AG09309 (cell line): ENCODE measurements at places on chromosomes 3 and 15.

DNA sequence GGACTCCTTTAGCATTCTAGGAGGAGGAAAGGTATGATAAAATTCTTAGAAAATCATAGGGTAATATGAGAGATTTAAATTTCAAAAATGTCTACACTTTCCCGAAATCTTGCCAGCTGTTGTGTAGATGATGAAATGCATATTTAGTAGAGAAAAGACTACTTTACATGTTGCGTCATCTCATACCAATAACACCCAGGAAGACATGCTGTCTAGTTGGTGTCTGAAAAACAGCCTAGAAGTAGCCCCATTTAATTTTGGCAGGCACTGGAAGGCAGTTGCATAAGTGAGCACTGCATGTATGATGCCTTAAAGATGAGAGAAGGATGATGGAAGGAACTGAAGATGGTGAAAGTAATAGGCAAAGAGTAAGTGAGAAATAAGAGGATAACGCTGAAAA is 310.5 kb upstream of the TPM1 start:
- DNase-seq = peak; percentile 33

GRCh38 chr3:186235554-186235953 is 126.5 kb downstream of the DGKG start:
- DNase-seq = no peak

DNA sequence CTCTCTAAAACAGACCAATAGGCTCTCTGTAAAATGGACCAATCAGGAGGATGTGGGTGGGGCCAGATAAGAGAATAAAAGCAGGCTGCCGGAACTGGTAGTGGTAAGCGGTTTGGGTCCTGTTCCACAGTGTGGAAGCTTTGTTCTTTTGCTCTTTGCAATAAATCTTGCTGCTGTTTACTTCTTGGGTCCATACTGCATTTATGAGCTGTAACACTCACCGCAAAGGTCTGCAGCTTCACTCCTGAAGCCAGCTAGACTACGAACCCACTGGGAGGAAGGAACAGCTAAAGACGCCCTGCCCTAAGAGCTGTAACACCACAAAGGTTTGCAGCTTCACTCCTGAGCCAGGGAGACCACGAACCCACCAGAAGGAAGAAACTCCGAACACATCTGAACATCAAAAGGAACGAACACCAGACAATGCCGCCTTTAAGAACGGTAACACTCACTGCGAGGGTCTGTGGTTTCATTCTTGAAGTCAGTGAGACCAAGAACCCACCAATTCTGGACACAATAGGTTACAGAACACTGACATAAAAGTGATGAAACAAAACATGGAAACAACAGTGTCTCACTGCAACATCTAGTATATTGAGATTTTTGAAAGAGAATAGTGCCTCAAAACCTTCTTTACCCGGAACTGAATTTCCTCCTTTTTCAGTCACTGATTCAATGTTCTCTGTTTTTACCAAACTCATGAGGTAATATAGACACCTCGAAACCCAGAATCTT is 28.8 kb upstream of the PLSCR2 start:
- DNase-seq = no peak

GRCh38 chr15:29917600-29918597 is 95.6 kb upstream of the TJP1 start:
- no peak for DNase-seq

- no peak for DNase-seq
Observed at GRCh38 chr3:98406034-98406433, 15.6 kb downstream of the OR5K3 start.

DNA sequence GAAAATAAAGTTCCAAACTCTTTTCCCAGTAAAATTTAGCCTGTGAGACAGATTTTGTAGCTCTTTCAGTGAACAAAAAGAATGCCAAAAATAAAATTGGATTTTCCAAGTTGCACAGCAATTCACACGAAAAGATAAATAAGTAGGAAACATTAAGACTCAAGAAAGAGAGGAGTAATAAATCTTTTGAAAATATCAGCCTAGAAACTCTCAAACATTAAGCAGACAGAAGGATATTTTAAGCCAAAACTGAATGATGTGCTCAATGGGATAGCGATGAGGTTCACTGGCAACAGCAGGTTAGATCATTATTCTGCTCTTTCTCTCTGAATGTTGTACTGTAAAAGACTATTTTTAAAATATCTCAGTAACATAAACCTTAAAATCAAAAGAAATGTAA is 115.0 kb downstream of the STAG1 start:
- no peak for DNase-seq

DNA sequence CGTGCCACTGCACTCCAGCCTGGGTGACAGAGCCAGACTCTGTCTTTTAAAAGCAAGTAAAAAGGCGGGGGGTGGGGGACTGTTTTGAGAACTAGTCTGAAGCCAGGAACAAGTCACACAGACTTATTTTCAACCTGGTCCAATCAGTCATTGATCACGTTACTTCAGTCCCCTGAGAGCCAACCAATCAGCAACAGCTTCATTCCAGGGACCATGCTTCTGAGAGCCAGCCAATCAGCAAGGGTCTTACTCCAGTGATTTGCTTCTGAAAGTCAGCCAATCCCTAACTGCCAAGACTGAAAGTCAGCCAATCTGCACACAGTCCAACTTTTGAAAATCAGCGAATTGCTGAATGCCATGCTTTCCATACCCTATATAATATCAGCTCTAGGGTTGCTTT is 48.6 kb upstream of the C15orf39 start:
- DNase-seq = no peak

DNA sequence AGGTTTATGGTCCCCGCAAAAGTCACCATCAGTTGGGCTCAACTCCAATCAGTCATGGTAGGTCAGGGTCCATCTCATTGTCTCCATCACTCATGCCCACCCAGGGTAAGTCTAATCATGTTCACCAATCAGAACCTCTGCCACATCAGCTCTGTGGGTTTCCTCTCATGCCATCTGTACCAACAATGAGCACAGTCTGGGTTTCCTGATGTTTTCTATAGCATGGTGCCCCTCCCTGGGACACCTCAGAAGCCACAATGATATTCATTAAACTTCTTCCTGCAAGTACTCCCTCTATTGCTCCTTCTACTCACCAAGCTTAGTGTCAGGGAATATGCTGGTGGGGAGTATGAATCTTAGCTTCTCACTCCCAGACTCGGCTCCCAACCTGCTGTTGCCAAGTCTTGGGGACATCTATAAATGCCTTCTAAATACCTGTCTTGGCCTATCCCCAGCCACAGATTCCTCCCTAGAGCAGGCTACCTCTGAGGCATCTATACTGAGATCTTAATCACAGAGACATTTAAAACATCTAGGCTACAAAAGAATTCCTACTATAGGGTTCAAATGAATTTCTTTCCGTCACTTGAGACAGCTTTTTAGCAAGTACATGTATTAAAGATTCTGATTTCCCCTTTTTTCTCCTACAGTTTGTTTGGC is 5.0 kb upstream of the CCR2 start:
- no peak for DNase-seq

DNA sequence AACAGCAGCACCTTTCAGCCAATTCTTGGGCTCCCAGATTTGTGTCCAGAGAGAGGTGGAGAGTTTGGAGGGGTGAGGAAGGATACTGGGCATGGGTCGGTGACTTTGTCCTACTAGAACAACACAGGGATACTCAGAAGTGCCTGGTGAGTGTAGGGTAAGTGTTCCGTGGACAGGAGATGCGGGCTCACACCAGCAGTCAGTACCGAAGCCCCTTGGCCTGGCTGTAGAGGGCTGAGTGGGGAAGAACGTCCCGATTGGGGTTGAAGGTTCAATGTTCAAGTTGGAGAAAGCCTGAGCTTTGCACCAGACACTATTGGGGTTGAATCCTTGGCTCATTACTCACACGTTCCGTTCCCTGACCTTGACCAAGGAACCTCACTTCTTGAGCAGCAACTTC is 40.8 kb upstream of the SLC6A11 start:
- DNase-seq = no peak

GRCh38 chr3:70556056-70556455 is 243.6 kb upstream of the MDFIC2 start:
- DNase-seq = no peak

GRCh38 chr3:71778353-71778752 is 6.6 kb downstream of the PROK2 start:
- no peak for DNase-seq

DNA sequence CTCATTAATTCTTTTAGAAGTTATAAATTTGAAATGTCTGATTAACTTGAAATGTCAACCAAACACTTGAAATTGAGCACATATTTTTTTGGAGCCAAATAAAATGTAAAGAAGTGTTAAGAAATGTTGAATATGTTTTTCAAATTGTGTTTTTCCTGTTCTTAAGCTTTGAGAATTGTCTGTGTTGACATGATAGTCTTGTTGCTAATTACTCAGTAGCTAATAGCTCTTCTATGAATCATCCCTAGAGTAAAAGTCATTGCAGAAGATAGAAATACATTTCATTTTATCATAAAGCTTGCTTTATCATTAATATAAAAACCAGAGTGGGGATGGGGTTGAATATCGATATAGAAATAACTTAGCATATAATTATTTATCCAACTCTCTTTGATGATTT is 41.9 kb upstream of the ABHD10 start:
- DNase-seq = no peak

DNA sequence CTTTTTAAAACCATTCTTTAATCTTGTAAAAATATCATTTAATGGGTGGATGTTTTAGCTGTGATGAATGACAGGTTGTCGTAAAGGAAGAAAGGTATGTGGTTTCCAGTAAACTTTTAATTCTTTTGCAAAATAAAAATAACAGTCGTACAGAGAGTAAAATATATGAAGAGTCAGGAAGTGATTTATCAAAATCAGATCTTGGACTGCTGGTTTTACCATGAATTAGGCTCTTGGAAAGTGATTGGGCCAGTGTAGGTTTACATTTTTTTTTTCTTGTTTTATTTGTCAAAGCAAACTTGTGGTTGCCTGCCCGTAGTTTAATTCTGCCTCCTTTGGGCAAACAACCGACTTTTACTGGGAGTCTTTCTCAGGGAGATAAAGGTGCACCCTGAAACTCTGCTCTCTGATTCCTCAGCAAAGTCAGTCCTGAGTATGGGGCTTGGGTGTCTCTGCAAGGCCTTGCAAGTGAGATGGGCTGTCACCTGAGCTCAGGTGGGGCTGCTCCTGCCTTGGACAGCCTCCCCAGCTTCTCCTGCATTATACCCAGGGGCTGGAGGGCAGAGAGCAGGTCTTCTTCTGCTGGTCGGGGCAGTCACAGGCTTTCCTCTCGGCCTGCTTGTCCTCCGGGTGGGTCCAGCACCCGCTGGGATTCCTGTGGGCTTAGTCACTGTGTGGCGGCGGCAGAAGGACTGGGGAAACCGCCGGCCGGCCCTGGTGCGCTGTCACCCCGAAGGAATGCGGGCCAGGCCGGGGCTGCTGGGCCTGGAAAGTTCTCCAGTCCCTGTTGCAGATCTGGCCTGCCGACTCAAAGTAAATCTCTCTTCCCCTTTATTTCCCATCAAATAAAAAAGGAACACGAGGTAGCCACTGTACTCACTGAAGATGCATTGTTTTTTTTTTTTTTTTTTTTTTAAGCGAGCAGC is 79.0 kb downstream of the IGF1R start:
- peak; percentile 78 for DNase-seq

GRCh38 chr3:111956995-111957734 is 21.7 kb upstream of the ABHD10 start:
- DNase-seq = no peak

GRCh38 chr15:41914411-41914810 is 20.6 kb upstream of the SPTBN5 start:
- no peak for DNase-seq

DNA sequence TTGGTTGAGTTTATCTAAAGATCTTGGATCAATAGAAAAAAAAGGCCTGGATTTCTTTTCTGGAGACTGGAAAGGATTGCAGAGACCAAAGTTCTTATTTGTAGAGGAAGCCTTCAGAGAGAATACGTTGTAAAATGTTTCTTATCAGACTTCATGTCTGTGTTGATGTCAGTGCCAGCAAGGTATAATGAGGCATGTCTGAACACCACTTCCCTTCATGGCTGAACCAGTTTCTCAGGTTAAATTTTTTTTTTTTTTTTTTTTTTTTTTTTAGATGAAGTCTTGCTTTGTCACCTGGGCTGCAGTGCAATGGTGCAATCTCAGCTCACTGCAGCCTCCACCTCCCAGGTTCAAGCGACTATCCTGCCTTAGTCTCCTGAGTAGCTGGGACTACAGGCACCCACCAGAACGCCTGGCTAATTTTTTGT is 17.8 kb upstream of the ZNF774 start:
- no peak for DNase-seq

DNA sequence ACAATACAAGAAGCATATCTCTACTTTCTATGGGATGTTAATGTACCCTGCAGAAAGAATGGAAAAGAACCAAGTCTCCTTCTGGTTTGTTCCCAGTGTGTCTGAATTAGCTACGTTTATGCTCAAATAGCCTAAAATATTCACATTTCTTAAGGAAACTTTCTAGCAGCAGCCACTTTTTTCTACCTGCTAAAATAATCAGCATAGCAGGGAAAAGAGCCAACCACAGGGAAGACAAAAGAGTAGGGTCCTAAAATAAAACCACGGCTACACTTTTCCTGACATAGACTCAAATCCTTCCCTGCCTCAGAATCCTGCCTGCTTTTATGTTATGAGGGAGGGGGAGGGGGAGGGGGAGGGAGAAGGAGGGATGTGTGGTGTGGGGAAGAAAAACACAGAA is 136.7 kb downstream of the GBE1 start:
- no peak for DNase-seq

DNA sequence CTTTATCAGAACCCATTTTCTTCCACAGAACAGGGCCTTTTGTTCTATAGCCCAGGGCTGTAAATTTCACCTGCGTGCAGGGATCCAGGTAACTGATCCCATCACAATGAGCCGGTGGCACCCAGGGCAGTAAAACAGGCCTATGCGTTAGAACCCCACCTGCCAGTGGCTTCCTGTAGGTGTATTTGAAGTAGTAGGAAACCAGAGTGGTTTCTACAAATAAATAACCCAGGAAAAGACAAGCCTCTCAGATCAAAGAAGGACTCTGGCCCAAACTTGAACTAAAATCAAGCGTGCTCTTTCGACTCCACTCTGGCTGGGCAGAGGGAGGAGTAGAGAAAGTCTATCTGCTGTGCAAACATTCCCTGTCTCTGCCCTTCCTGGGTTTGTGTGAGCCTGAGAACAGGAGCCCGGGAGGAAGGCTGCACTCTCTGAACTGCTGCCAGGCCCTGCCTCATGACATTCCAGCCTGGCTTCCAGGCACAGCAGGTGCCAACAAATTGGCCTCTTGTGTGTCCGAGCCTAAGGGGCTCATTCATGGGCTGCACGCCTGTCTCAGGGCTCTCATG is 77.7 kb downstream of the CEMIP start:
- no peak for DNase-seq

DNA sequence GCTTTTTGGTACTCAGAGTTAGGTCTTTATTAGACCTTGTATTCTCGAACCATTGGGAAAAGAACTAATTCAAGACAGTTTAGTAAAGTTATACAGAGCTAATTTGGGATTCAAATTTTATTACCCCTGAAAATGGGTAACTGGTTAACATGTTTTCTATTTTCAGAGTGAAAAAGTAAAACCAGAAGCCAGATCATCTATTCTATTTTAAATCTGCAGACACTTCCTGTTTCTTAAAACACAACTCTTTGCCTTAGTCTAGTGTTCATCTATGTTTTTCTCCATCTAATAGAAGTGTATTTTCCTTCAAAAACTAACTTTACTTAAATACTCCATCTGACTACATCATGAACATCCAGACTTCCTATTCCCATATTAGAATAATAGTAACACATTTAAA is 113.4 kb downstream of the CCNL1 start:
- no peak for DNase-seq
